B cell (primary cell): ENCODE measurements at places on chromosomes 5 and 9. TPM values are rescaled to one million over a fixed set of nuclear protein-coding genes. Genes with fewer than 3 reads are reported as not detected.

- DNase-seq: no peak
- H3K4me3 ChIP-seq: no peak overlapping the region
- H3K36me3 ChIP-seq: no peaks in the 10 kb centered on the region
- no peaks in the 10 kb centered on the region for H3K4me1 ChIP-seq
- H3K27me3 ChIP-seq: no peaks in the 10 kb centered on the region
- H3K27ac ChIP-seq: no peak overlapping the region
These were observed 318.5 kb upstream of the CHD1 start for GRCh38 chr5:99247346-99247745.

DNA sequence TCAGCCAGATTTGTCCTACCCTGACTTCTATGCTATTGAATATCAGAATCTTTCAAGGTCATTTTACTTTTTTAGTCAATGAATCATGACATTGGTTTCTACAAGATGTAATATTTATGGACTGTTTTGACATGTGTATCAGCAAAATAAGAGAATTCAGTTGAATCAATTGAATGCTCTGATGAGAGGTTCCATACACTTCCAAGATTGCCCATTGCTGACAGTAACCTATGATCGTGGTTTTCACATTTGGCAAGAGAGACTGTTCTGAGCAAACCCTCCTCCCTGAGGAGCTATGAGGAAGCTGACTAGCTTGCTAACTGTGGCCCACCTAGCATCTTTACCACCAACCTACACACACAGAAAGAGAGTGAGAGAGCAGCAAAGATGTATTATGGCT is 56.7 kb upstream of the FST start:
- DNase-seq: no peak
- H3K27me3 ChIP-seq: no peaks in the 10 kb centered on the region
- H3K4me1 ChIP-seq: no peaks in the 10 kb centered on the region
- no peaks in the 10 kb centered on the region for H3K36me3 ChIP-seq
- no peak overlapping the region for H3K4me3 ChIP-seq

GRCh38 chr9:106916466-106917235 is 53.7 kb downstream of the ZNF462 start:
- no peak overlapping the region for H3K27ac ChIP-seq
- no peak for DNase-seq
- no peaks in the 10 kb centered on the region for H3K27me3 ChIP-seq
- no peaks in the 10 kb centered on the region for H3K4me1 ChIP-seq

DNA sequence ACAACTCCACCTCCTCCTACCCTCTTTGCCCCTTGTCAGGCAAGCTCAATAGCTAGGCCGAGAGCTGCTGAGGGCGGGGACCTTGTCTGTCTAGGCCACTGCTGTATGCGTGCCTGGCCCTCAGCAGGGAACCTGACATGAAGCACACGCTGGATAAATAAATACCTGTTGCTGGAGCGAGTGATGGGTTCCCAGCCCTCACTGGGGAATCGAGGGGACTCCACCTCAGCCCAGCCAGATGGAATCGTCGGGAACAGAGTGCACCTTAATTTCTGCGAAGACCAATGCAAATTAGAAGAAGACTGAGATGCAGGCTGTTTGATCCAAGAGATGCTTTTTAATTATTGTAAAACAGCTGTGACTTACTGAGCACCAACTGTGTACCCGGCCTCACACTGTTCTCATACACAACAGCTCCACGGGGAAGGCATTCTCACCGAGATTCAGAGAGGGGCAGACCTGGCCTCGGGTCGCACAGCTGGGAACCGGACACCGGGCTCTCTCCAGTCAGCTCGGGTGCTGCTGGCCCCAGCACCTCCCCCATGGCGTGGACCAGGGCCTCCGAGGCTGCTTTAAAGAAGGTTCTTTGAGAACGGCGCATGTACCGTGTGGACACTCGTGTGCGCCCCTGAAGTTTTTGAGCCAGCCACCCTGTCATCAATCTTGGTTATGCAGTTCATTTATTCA is 109.7 kb upstream of the IER5L start:
- no peaks in the 10 kb centered on the region for H3K4me1 ChIP-seq
- H3K36me3 ChIP-seq: no peaks in the 10 kb centered on the region
- peaks cover 2% of the 10 kb centered on the region for H3K27me3 ChIP-seq
- no peak overlapping the region for H3K4me3 ChIP-seq

- peaks cover 5% of the 10 kb centered on the region for H3K36me3 ChIP-seq
- H3K4me1 ChIP-seq: no peaks in the 10 kb centered on the region
- no peaks in the 10 kb centered on the region for H3K27me3 ChIP-seq
- no peak overlapping the region for H3K4me3 ChIP-seq
- H3K27ac ChIP-seq: no peak overlapping the region
- no peak for DNase-seq
These were observed 48.3 kb downstream of the IARS1 start for GRCh38 chr9:92245005-92245797.

DNA sequence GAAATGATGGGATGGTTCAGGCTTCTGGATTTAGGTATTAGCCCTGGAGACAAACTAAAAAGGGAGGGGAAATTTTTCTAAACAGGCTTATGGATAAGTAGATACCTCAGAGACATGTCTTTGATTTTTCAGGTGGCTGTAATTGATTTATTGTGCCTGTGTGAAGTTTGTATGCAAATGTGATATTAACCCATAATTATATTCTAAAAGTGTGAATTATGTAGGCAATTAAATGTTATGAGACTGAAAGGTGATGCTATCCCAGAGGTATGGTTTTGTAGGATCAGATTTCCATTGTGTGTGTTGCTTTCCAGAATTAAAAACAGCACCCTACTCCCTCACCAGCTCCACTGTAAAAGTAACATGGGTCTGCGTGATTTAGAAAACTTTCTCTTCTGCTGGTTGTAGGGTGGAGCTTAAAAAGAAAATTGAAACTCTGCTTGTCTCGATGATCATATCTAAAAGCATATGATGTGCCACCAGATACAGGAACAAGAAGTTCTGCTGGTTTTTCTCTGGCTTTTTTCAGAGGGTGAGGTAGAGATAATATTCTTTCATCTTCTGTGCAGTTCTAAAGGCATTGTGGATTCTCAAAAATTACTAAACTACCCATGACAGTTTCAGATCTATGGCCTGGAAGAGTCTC is 71.8 kb upstream of the TAF11L2 start:
- H3K27ac ChIP-seq: no peak overlapping the region
- H3K4me3 ChIP-seq: no peak overlapping the region
- no peak for DNase-seq
- H3K27me3 ChIP-seq: no peaks in the 10 kb centered on the region
- no peaks in the 10 kb centered on the region for H3K4me1 ChIP-seq

DNA sequence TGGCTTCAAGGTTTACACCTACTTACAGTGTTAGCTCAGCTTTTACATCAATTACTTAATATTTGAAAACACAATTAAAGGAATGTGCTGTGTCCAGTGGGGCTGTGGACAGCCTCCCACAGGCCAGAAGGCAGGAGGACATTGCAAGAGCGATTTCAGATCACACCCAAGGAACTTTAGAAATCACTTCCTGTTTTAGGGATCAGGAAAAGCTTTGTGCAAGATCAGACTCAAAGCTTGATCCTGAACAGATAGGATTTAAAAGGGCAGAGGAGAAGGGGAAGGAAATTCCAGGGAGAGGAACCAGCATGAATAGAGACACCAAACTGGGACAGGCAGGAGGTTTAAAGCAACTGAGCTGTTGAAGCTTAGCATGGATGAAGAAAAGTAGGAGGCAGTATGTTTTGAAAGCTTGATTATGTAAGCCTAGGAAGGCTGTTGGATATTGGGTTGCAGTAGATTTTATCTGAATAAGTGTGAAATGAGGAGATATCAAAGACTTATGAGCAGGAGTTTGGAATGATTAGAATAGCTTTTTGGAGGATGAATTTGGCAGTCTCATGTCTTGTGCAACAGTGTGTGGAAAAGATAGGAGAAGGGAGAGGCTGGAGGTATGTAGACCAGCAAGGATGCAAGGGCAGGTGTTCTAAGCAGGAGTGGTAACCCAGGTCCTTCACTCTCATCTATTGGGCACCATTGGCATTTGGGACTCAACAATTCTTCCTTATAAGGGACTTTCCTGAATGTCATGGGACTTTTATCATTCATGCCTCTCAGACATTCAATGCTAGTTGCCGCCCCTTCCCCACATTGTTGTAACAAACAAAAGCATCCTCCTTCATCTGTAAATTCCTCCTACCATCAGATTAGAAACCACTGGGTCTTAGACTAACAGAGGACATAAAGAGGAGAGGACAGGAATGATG is 123.5 kb downstream of the TARS1 start:
- H3K36me3 ChIP-seq: no peaks in the 10 kb centered on the region
- no peak overlapping the region for H3K27ac ChIP-seq
- H3K4me3 ChIP-seq: no peak overlapping the region
- no peaks in the 10 kb centered on the region for H3K27me3 ChIP-seq

GRCh38 chr5:79186021-79186420 is 49.9 kb upstream of the JMY start:
- H3K36me3 ChIP-seq: no peaks in the 10 kb centered on the region
- no peak for DNase-seq
- no peaks in the 10 kb centered on the region for H3K4me1 ChIP-seq
- H3K27me3 ChIP-seq: no peaks in the 10 kb centered on the region

FCN1 gene
- 2.1 and 2.2 TPM in 2 replicates for total RNA-seq

DCAF10 gene
- total RNA-seq: 22.1 and 22.5 TPM in 2 replicates

FGFR4 gene
- total RNA-seq: 1.2 and 1.5 TPM in 2 replicates

CDO1 gene
- not detected in 2 replicates for total RNA-seq

PCDHAC2 gene
- not detected in 2 replicates for total RNA-seq
